ENCODE measurements at places on chromosomes 2 and 18. TPM values are rescaled to one million over a fixed set of nuclear protein-coding genes. Genes with fewer than 3 reads are reported as not detected.

MALT1 gene
- 32.0 TPM for total RNA-seq

EFR3B gene
- total RNA-seq, result 14.4 TPM

GREB1 gene
- 36.6 TPM for total RNA-seq

GALNT14 gene
- 8.4 TPM for total RNA-seq

TUBA4B gene
- total RNA-seq, result 1.5 TPM

POTEC gene
- not detected for total RNA-seq

GRP gene
- 2.0 TPM for total RNA-seq

DNA sequence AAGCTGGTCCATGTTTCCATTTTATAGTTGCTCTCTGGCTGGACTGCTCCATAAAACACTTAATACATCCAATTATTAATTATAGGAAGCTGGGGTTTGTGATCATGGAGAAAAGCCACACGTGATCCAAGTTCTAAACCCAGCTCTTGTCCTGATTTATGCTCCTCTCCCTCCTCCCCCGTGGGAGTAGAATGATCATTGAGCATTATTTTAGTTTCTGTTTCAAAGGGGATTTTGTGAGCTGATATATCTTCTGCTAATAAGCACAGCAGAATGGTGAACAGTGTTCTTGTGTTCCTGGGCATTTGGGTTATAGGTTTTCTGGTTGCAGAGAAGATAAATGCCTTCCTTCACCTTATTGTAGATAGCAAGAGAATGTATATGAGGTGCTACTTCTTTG is 135.7 kb upstream of the TMEM200C start:
- H3K36me3 ChIP-seq, result no peaks in the 10 kb centered on the region
- no peaks in the 10 kb centered on the region for H3K27me3 ChIP-seq
- no peak overlapping the region for H3K27ac ChIP-seq
- DNase-seq, result no peak
- no peaks in the 10 kb centered on the region for H3K4me1 ChIP-seq
- no peak overlapping the region for H3K4me3 ChIP-seq

DNA sequence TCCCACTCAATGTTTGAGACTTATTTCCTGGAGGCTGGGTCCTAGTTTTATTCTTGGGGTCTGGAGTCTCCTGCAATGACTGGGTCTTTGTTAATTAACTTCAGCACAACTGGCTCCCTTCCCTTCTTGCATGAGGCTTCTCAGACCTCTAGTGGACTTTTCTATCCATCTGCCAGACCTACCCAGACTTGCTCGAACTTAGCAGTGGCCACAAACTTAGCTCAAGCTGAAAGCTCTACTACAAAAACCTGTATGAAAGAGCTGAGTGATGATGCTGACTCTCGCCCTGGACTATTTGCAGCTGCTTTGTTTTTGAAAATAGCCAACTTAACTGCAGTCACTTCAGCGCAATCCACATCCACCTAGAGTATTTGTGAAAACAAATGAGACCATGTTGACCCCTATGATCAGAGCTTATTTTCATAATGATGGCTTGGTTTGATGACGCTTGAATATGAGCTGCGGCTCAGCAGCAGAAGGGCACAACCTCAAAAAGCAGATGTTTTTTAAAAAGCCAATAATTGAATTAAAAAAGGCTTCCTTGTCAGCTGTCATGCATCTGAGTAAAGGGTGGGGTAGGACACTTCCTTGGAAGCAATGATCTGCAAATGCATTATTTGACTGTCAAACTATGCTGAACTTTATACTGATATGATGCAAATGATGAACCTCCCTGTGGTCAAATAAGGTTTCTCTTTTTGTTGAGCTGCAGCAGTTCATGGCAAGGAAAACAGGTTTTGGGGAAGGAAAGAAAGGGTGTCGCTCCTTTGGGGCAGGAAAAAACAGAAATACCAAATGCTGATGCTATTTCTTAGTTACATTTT is 10.6 kb upstream of the ANXA4 start:
- no peak overlapping the region for H3K4me3 ChIP-seq
- H3K36me3 ChIP-seq, result no peaks in the 10 kb centered on the region
- H3K27me3 ChIP-seq, result no peaks in the 10 kb centered on the region
- no peak overlapping the region for H3K27ac ChIP-seq

- H3K36me3 ChIP-seq, result no peaks in the 10 kb centered on the region
- H3K27ac ChIP-seq, result no peak overlapping the region
- no peak overlapping the region for H3K4me3 ChIP-seq
- H3K27me3 ChIP-seq, result no peaks in the 10 kb centered on the region
- no peak for DNase-seq
Observed at GRCh38 chr18:74982946-74983635, 225.8 kb downstream of the PTGR3 start.

DNA sequence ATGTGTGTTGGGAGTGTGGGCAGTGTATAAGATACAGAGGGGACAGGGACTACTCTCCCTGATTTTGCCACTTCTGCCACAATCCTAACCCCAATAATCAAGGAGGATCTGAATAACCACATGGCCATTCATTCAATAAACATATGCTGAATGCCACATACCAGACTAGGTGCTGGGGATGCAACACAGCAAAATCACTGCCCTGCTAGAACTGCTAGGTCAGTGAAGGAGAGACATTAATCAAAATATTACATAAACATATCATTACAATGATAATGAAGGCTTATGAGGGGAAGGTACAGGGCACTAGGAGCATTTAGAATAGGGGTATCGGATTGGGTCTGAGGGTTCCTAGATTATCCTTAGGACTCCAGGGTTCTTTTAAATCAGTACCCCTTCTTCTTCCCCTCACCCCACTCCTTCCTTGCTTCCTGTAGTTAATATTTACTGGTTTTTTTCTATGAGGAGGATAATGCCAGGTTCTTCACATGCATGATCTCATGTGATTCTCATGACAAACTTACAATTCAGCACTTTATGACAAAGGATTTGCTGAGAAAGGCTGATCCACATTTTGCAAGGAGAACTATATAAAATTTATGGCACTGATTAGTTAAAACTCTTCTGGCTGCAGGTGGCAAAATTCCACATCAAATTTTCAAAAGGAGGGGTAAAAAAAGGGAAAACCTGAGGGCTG is 56.4 kb upstream of the PCBP1 start:
- H3K4me3 ChIP-seq, result no peak overlapping the region
- peaks cover 2% of the 10 kb centered on the region for H3K36me3 ChIP-seq
- peaks cover 3% of the 10 kb centered on the region for H3K4me1 ChIP-seq
- H3K27me3 ChIP-seq, result no peaks in the 10 kb centered on the region

- no peak overlapping the region for H3K4me3 ChIP-seq
- H3K36me3 ChIP-seq, result no peaks in the 10 kb centered on the region
- H3K4me1 ChIP-seq, result peaks cover 12% of the 10 kb centered on the region
- DNase-seq, result no peak
- H3K27me3 ChIP-seq, result no peaks in the 10 kb centered on the region
Observed at GRCh38 chr2:113178069-113178746, 4.4 kb downstream of the PSD4 start.

GRCh38 chr2:64525317-64525613 is 1.1 kb downstream of the AFTPH start:
- peak overlapping the region; percentile 94 for H3K4me3 ChIP-seq
- peak overlapping the region; percentile 96 for H3K27ac ChIP-seq
- H3K4me1 ChIP-seq, result peaks cover 5% of the 10 kb centered on the region
- H3K36me3 ChIP-seq, result no peaks in the 10 kb centered on the region
- no peaks in the 10 kb centered on the region for H3K27me3 ChIP-seq
- DNase-seq, result no peak

DNA sequence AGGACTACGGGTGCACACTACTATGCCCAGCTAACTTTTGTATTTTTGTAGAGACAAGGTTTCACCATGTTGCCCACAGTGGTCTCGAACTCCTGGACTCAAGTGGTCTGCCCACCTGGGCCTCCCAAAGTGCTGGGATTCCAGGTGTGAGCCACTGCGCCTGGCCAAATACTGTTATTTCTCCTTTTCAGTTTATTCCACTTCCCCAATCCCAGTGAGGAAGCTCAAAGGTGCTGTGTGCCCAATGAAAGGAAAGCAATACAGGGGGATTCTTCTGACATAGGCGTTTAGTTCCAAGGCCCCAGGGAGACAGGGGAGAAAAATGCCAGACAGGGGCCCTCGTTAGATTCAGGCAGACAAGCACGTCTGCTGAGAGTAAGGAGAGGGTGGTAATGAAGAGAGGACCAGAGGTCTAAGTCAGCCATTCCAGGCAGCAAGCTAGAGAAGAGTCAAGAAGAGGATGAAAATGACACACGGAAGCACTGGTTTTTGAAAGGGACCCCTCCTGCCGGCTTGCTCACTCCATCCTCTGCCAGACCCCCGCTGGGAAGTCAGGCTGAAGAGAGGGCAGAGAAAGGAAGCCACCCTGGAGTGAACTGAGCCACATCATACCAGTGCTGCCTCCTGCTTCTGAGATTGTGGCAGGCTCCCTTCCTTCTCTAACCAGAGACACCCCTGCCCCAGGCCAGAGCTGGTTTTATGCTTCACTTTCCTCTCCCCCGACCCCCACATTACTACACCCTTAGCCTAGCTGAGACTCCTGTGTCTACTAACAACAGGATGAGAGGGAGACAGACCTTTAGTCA is 6.7 kb downstream of the INO80C start:
- H3K36me3 ChIP-seq, result no peaks in the 10 kb centered on the region
- no peak overlapping the region for H3K4me3 ChIP-seq

DNA sequence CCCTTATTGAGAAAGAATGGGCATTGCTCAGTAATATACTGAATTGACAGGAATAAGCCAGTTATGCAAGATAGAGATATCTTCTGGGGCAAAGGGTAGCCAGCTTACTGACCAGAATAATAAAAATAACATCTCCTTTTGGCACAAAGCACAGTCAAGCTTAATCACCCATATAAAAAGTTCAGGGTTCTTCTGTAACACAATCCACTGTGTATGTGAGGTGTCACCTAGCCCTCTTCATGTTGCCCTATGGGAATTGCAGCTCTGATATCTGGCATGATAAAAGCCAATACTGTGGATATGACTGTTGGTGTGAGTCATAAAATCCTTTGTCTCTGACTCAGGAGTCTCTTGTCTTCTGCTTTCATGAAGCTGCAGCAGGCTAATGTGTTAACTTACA is 90.8 kb downstream of the DSEL start:
- DNase-seq, result no peak
- H3K4me1 ChIP-seq, result no peaks in the 10 kb centered on the region
- no peaks in the 10 kb centered on the region for H3K27me3 ChIP-seq
- no peaks in the 10 kb centered on the region for H3K36me3 ChIP-seq
- no peak overlapping the region for H3K27ac ChIP-seq
- no peak overlapping the region for H3K4me3 ChIP-seq

GRCh38 chr2:33437815-33438214 is 38.6 kb upstream of the RASGRP3 start:
- no peaks in the 10 kb centered on the region for H3K27me3 ChIP-seq
- DNase-seq, result no peak
- H3K4me3 ChIP-seq, result no peak overlapping the region
- peaks cover 6% of the 10 kb centered on the region for H3K4me1 ChIP-seq

All from spinal cord (tissue), 10 donors.